ENCODE measurements at places on chromosomes 11 and 22.

- no peak for DNase-seq
Observed at GRCh38 chr22:26474682-26475081, 8.9 kb downstream of the HPS4 start.

DNA sequence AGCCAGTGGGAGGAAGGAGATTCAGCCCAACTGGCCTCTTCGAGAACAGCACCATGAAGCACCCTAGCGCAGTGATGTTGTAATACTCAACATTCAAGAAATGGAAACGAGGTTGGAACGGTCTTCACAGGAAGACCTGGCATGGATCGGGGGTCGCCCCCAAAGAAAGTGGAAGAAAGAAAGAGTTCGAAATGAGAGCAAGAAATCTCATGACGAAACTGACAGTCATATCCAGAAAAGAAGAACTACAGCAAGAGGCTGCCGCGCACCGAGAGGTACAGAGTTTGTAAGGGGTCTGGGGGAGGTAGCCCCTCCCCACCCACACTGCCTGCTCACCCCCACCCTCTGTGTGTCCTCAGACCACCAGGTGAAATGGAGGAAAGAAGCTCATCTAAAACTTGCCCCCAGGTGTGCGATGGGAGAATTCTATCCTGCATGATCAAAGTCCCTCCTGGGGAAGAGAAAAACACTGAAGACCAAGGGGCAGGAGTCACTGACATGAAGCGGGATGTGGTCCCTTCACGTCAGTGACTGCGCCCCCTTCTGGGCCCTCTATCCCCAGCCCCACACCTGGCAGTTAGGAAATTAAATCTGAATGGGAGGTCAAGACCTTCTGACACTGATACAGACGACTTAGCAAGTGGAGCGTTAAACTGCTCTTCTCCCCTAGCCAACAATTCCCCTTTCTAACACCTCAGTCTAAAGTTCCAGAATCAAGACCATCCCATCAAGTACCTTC, 52.9 kb upstream of the SPATA19 start:
- DNase-seq = no peak

DNA sequence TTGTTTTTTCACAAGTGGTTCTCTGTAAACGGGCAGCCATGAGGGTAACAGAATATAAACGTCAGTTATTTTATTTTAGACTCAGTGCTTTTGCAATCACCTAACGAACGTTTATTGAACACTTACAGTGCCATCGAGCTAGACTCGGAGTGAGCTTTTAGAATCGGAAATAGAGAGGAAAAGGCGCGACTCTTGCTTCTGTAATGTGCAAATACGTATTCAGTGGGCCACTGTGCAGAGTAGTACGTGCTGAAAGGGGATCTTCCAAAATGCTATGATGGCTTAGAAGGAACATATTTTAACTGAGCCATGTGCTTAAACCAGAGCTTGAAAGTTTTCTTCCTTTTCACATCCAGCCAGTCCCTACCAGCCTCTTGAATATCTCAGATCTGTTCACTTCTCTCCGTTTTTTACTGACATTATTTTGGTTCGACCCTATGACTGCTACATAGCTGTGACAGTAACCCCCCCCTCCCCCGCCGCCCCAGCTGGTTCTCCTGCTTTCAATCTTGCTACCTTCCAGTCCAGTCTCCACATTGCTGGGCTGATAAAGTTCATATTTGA, 468 bp downstream of the DDIAS start:
- DNase-seq = no peak

GRCh38 chr11:67680696-67681470, 6.5 kb upstream of the ALDH3B2 start:
- DNase-seq = no peak

- no peak for DNase-seq
Observed at GRCh38 chr11:35375332-35376117, 43.8 kb downstream of the SLC1A2 start.

DNA sequence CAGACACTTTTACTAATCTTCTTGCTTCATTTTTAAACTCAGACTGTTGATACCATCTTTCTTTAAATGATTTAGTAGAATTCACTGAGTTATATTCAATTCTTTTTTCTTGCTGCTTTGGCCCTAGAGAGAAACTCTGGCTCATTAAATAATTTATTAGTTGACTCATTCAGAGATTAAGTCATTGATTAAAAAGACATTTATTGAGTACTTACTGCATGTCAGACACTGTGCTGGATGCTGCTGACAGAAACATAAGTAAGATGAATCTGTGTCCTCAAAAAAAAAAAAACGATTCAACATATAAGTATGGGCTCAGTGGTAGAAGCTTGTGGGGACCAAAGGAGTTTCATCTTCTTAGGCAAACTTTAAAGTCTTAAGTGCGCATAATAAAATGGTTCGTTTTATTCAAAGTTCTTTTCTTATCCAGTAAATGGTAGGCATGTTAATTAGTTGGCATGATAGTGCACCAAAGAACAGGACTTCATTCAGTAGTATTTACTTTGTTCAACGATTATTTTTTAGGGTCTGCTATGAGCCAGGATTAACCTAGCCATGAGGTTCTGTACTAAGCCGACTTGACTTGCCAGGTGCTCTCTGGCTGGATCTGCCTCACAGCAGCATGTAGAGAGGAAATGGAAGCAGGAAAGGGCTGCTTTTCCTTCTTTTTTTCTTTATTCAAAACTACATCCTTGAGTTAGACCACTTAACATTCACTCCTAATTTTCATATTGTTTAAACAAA, 281.0 kb upstream of the CTSC start:
- DNase-seq = no peak

- DNase-seq = no peak
Observed at GRCh38 chr22:33012833-33013450, 45.2 kb downstream of the SYN3 start.

DNA sequence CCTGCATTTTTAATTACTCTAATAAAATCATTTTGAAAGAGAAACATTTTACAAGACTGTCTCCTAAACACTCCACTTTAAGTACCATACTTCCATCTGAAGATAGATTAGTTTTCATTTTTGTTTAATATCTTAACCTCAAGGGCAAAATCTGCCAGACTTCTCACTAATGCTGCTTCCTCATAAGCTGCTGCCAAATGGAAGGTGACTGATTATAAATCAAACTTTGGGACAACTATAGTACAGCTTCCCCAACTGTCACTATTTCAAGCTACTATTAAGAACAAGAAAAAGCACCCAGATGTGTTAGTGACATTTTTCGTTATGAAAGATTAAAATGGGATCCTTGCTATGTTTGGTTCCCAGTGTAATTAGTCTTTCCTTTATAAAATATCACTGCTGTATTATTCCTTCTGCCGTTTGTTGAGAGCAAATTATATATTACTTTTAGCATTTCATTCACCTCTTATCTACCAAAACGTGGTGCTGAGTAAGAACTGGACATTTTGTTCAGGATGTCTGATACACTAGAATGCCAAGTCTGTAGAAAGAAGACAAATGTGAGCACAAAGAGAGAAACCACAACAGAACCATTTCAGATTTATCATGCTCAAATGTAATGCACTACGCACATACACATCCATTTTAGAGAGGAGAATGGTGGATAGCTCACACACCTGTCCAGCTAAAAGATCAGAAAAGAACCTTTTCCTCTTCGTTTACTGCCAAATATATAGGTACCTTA, 312.2 kb upstream of the C11orf87 start:
- no peak for DNase-seq

- DNase-seq = no peak
Observed at GRCh38 chr11:8202516-8203413, 33.9 kb upstream of the RIC3 start.

DNA sequence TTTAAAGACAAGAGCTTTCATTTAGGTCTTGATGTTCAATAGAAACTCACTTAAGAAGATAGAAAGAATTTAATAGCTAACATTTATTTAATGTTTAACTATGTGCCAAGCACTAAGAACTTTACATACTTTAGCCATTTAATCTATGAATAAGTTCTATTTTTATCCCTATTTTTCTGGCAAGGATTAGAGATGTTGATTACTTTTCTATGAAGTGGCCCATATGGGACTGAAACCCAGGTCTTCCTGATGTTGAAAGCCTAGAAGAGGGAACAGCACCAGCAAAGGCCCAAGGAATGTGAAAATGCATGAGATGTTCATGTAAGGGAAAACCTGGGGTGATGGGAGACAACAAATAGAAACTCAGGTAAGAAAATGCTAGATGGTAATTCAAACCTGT, 15.4 kb upstream of the TBCEL start:
- DNase-seq = no peak

GRCh38 chr11:59847626-59848025, 2.3 kb upstream of the CBLIF start:
- no peak for DNase-seq

DNA sequence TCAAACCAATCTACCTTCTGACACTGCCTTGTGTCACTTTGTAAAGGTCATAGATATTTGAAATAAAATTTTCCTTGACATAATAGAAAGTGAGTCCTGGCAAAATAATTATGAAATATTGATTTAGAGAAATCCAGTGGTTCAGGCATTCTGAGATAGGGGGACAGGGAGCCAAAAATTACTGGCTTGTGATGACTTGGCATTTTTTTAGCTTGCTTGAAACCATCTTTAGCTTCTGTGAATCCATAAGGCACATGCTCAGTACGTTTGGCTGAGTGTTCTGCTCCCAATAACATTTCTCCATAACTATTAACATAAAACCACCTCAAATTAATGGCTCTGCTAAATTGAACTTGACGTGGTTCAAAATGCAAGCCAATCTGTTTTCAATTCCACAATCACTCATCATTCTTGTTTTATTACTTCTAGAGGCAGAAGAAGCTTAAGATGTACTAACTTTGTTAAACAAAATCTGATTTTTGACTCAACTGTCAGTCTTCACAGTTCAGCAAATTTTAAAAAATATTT, 209.0 kb downstream of the LRRC4C start:
- DNase-seq = no peak

GRCh38 chr11:12174477-12175143, 64.2 kb downstream of the MICAL2 start:
- DNase-seq = no peak

DNA sequence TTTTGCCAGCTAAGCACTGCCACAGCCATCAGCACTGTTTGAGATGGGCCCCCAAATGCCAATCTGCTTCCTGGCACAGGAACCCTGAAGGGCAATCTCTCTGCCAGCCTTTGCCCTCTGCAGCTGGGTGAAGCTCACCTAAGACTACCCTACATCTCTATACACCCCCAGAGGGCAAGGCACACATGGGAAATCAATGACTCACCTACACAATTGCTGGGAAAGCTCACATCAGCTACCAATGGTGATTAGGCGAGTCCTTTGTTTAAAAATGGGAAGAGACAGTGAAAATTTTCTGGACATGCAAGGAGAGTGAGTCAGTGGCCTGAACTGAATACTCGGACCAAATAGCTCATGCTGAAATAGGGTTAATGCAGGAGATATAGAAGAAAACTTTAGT, 12.6 kb upstream of the PRDM11 start:
- DNase-seq = no peak

- DNase-seq = no peak
Observed at GRCh38 chr11:35003658-35004057, 87.2 kb downstream of the PDHX start.

- DNase-seq = no peak
Observed at GRCh38 chr11:125451400-125452124, 44.5 kb downstream of the FEZ1 start.

- no peak for DNase-seq
Observed at GRCh38 chr11:85257837-85258236, 369.3 kb downstream of the DLG2 start.

DNA sequence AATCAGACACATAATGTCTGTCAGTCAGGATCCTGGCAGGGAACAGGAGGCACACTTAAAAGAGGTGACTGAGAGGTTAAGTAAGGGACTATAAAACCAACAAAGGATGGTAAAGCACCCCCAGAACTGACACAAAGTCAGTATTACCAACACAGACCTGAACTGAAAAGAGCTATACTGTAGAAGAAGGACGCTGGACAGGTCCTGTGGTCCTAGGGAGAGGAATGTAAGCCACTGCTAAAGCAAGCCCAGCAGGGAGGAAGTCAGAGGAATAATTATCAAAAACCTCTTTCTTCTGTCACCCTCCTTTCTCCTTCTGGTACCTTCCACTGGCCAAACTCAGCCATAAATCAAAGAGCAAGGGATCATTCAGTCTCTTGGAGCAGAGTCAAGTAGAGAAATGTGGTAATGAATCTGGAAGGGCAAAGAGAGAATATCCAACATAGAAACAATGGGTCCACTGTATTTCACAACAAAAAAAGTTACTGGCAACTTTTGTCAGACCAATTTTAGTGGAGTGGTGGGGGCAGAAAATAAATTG, 33.4 kb upstream of the ANGPTL5 start:
- no peak for DNase-seq

DNA sequence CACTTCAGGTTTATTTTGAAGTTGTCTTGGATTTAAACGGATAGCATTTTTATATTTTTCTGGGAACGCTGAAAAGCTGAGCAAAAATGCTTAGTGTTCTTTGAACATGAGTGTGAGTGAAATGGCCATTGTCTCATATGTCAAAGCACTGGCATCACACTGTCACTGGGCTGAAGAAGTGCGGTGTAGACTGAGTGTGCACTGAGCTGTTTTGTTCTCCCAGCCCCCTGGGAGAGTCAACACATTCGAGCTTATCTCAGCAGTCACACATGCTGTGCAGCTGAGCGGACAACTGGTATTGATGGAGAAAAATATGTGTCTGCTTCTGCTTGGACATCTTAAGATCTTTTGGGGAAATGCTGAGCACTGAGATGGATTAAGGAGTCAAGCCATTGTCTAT, 90.8 kb downstream of the TECTA start:
- no peak for DNase-seq

DNA sequence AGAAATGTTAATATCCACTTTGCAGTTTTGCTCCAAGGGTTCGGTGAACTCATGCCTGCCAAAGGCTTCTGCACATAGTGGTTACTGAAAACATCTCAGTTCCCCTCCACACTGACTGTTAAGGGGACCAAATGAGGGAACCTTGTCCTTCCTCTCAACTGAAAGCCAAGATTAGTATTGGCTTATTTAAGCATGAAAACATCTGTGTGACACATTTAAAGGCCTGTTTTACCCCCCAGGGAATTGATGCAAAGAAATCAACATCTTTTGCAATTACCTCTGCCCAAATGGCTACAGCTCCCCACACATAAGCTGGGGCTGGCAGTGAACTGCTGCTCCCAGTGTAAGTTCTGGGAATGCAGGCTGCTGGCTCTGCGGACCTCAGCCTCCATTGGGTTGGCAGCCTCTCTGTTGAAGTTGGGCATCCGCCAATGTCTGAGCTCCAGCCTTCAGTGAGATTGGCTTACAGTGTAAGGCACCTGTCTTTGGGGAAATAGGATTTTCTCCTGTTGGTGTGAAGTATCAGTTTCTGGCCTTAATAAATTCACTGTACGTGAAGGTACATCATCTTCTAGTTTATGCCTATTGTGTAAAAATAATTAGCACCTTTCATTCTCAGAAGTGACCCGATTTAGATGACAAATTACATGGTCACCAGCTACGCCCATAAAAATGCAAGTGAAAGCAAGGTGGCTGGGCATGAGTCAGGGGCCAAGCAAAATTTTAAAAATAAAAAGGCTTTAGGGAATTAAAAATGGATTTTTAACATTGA, 213.4 kb upstream of the SYN3 start:
- no peak for DNase-seq

GRCh38 chr22:47787501-47788227, 1025.2 kb downstream of the TBC1D22A start:
- no peak for DNase-seq

Data from stimulated activated CD4-positive, alpha-beta T cell treated with anti-CD3 and anti-CD28 coated beads, Interleukin-4, amount 100 ng/mL, for 48 hours (primary cell).